Kidney tubule cell (primary cell): ENCODE measurements at places on chromosomes 5 and 9.

DNA sequence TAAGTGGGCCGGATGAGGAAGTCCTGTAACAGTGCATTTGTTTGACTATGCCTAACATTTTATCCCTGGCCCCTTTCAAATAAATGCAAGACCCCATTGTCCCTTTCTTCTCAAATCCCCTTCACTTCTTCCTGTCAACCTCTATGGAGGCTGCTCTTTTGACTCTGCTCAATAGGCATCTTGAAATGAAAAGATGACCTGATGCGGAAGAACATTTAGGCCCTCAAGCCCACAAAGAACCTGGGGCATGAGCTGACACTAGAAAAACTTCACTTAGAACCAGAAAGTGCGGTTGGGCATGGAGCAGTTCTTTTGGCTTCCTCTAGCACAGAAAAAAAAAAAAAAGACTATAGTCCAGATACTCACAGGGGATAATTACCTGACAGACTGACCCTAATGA lies 1434.7 kb upstream of the WWC1 start:
- no peak for DNase-seq

DNA sequence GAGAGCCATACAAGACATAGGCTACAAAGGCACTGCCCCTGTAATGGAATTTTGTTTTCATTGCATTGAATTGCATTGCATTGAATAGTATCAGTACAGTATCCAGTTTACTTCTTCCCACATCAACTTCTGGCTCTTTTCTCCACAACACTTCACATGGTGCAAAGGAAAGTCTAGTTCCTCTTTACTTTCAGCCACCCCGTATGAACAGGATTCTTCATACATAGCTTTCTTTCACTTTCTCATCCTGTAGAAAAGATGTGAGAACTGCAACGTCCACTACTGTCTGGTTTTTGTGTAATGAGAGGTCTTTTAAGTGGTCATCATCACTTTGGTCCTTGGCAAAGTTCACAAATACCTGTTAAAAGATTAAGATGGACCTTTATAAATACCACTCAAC lies 20.2 kb downstream of the NIPSNAP3B start:
- DNase-seq: no peak

DNA sequence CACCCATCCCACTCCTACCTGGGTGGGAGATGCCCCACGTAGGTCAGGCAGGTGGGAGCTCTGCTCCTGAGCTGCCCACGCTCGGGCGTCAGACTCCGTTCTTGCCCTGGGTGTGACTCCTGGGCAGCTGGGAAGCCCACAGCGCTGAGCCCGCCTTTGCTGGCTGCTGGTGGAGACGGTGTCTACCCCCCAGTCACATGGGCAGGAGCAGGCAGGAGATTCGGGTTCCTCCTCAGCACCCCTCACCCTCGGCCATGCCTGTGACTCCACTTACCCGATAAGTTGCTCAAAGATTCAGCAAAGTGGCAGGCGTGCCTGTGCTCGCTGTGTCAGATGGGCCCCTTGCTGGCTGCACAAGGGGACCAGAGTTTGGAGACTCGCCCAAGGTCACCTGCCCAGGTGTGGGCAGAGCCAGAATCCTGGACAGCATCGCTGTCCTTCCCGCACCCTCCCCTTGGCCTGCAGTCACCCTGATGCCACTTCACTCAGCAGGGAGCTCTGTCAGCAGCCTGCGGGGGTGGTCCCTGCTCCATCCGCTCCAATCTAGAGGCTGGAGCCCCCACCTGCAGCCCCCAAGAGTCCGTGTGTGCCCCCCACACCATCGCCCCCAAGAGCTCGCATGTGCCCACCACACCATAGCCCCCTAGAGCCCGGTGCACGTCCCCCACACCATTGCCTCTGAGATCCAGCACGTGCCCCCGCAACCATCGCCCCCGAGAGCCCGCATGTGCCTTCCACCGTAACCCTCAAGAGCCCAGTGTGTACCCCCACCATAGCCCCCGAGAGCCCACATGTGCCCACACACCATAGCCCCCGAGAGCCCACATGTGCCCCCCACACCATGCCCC lies 4.2 kb downstream of the LCN1 start:
- DNase-seq: no peak

DNA sequence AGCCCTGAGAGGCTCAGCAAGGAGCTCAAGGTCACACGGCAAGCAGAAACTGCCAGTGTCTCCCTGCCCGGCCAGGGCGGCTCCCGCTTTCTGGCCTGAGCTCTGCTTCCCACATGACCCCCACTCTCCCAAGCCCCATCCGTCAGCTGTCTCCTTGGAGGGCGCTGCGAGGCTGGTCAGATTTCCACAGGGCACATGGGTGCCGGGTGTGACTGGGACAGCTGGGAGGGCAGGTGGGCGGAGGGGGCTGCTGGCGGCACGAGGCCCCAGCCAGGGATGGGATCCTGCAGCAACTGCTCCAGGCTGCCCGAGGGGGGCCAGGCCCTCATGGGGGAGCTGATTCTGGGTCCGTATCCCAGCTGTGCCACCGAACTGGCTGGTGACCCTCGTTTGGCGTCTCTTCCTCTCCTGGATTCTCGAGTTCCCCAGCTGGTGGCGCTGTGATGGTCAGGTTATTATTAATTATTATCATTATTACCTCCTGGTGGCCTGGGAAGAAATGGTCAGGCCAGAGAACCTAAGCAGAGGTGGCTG lies 12.9 kb upstream of the WDR38 start:
- DNase-seq: no peak

- peak; percentile 93 for DNase-seq
Observed at GRCh38 chr9:95627802-95628201, 111.0 kb upstream of the PTCH1 start.

- DNase-seq: peak; percentile 39
Observed at GRCh38 chr5:108749128-108749861, 1.6 kb downstream of the FER start.

DNA sequence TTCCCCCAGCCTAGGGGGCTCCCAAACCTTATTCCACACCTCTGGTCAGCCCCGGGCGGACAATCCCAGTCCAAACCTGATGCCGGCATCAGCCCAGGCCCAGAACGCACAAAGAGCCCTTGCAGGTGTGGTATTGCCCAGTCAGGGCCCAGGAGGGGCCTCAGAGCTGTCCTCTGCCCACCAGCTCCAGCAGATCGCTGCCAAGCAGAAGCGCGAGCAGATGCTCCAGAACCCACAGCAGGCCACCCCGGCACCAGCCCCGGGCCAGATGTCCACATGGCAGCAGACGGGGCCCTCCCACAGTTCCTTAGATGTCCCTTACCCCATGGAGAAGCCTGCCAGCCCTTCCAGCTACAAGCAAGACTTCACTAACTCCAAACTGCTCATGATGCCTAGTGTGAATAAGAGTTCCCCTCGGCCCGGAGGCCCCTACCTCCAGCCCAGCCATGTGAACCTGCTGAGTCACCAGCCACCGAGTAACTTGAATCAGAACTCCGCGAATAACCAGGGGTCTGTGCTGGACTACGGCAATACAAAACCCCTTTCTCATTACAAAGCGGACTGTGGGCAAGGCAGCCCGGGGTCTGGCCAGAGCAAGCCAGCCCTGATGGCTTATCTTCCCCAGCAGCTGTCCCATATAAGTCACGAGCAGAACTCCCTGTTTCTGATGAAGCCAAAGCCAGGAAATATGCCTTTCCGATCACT lies 27.6 kb upstream of the LTC4S start:
- peak; percentile 87 for DNase-seq

- DNase-seq: peak; percentile 78
Observed at GRCh38 chr9:121888438-121888775, 204.7 kb downstream of the TTLL11 start.

GRCh38 chr9:110161940-110162339 lies 46.0 kb downstream of the C9orf152 start:
- no peak for DNase-seq

GRCh38 chr9:72037571-72037970 lies 22.8 kb downstream of the C9orf57 start:
- DNase-seq: no peak

- no peak for DNase-seq
Observed at GRCh38 chr5:6274846-6275543, 103.4 kb downstream of the MED10 start.

DNA sequence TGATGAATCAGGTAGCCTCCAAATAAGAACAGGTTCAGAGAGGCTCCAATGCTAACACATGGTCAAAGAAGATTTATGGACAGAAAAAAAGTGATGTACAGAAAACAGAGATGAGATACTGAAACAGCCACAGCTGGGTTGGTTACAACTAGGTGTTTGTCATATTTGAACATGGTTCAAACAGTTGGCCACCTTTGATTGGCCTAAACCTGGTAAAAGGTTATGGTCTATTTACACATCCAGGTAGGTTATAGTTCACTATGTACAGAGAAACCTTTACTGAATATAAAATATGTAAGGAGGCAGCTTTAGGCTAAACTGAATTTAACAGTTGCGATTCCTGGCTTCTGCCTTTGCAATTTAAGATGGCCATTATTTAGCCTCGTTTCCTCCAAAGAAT lies 134.0 kb upstream of the ZNF366 start:
- no peak for DNase-seq

DNA sequence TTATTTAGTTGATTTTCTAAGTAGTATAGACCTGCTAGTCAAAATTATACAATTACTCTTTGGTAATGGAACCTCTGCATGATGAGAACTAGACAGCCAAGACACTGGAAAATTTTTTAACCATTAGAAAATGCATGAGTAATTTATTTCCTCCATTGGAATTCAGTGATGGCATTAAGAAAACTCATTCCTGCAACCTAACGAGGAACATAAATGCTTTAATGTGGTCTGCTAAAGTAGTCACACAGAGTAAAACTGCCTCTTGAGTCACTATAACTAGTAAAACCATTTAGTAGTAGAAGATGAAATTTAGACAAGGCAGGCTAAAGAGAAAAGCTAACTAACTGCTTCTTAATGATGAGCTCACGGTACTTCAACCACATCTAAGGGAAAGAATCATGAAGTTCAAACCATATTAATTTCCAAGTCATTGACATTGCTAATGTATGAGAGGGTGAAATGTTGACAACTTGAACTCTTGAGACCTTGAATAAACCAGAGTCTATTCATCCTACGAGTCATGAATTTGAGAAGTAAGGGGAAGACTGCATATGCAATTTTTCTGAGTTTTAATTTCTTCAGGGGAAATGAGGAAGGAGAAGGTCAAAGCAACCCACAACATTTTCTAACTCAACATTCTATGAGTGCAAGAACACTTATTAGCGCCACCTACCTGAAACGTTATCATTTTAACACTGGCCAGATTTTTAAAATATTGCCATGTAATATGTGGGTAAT lies 74.4 kb downstream of the GLIS3 start:
- DNase-seq: peak; percentile 99

DNA sequence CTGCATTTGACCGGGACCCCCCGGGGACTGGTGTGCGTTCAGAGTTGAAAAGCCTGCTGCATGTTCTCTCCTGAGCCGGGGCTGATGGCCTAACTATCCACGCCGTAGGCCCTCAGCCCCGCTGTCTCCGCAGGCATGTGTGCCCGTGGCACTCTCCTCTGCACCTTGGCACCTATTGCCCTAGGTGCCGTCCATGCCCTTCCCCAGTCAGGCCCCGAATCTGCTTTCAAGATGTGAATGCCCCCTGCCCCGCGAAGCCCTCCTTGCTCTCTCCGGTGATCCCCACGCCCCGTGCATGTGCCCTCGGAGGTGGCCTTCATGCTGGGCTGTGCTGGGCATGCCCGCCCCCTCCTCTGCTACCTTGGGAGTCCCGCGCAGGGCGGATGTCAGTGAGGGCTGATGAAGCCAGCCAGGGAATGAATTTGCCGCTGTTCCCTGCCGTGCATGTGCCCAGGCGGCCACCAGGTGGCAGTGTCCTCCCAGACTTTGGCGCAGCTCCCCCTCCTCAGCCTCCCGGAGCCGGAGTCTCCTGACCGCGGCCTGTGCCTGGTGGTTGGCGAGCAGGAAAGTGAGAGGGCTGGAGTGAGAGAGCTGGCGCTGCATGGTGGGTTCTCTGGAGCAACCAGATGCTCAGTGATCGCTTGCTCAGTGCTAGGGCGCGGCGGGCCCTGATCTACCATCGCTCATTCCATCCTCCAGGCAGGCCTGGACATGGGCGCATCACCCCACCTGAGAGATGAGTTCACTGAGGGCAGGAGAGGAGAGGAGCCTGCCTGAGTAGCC lies 112.9 kb upstream of the LMX1B start:
- peak; percentile 68 for DNase-seq

DNA sequence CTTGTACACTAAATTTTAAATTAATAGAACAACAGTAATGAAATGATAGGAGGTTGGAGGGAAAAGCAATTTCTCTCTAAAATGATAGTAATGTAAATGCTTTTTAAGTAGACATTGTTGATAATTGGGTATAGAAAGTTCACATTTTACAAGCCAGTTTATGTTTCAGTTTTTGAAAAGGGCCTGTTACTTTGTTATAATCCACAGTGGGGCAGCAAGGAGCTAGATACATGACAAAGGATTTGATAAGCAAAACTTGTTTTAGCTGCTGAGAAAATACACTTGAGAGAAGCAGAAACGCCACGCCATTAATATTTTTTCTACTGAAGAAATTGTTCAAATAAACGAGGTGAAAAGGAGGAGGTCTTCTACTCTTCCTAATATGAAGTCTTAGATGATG lies 30.2 kb downstream of the SREK1 start:
- peak; percentile 18 for DNase-seq

- no peak for DNase-seq
Observed at GRCh38 chr9:2060424-2060823, 45.3 kb downstream of the SMARCA2 start.

DNA sequence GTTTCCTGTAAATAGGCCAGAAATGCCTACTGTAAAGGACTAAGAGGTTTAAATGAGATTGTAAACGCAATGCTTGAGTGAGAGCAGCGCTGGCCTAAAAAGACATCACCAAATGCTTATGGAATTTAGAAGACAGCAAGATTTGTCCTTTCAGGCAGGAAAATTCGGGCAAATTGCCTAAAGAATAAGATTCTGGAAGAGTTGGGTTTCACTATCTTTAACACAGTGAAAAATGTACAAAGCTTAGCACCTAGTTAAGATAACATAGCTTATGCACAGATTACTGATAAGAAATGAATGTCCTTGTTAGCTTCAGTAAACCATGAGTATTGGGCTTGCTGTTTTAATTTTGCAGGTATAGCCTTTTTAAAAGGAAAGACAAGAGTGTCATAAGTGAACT lies 4.7 kb downstream of the FKBP15 start:
- no peak for DNase-seq

DNA sequence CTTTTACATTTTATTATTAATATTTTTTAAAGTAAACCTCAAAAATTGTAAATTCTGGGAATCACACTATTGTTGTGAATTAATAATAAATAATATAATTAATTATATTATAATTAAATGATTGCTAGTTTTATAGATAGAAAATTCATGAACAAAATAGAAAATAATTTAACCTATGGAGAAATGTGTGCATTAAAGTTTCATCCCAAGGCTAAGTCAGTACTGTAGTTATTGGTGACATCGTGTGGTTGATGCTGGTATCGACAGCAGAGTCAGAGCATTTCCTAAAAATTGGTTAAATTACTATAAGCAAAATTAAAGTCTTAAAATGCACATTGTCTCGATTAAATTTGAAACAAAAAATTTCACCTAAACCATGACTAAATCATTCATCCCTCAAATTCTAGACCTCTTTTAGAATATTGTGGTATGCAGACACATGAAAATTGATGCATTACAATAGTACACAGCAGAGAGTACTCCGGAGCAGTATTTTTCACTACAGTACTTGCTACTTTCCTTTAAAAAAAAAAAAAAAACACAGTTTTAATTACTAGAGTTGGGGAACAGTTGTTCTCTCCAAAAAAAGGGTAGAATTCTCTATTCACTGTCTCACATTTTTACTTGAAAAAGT lies 73.9 kb downstream of the RORB start:
- peak; percentile 14 for DNase-seq
